ENCODE measurements at places on chromosomes 7 and 10.
A peak's percentile ranks its signal among the peaks of the same experiment; 100 is the strongest.

- DNase-seq = no peak
Measured at GRCh38 chr7:73823873-73824592, 6.8 kb upstream of the CLDN4 start.

DNA sequence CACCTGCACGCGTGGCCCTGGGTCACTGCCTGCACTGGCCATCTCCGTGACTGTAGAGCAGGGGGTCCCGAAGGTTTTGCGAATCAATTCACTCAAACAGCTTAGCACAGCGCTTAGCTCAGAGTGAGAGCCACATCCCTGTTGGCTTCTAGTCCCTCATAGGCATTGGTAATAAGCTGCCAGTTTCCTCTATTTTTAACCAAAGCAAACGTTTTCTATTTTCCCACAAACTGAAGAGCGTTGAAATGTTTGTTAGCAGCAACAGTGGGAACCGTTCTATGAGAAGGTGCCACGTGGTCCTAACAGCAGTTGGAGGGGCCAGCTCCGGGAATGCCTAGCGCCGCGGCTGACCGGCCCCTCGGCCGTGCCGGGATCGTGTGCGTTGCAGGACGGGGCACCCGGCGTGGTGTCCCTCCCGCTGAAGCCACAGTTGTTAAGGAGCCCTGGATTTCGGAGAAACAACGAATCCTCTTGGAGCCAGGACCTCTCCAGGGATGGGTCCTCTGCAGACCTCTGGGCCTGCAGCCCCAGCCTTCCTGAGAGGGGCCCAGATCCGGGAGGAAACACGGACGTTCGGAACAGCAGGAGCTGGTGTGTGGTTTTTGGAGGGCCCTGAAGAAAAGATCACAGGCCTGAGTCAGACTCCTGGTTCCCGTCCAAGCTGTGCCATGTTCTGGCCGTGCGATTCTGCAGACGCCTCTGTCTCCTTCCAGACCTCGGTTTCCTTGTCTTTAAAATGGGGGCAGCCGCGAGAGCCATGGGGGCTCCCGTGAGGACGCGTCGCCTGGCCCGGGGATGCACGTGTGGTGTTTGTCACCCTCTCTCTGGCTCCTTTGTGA, 40.3 kb downstream of the FAM20C start:
- no peak for DNase-seq

DNA sequence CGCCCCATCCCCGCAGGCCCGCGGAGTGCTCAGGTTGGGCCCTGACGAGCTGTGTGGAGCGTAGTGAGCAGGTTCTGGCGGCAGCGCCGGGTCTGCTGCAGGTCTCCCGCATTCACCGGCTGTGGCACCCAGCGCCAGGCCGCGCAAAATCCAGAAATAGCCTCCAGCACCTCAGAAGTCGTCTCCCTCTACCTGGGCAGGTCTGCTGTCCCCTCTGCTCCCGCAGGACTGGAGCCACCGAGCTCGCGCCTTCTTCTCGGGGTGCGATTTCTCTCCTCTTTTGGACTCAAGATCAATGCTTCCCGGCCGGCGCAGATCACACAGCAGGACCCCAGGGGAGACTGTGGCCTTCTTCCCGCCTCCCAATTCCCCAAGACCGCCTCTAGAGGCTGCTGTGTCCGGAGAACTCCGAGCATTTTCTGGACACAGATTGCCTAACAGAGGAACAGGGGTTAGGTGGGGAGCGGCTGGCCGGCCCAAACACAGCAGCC, 8.4 kb downstream of the TLX1 start:
- DNase-seq = peak; percentile 86

DNA sequence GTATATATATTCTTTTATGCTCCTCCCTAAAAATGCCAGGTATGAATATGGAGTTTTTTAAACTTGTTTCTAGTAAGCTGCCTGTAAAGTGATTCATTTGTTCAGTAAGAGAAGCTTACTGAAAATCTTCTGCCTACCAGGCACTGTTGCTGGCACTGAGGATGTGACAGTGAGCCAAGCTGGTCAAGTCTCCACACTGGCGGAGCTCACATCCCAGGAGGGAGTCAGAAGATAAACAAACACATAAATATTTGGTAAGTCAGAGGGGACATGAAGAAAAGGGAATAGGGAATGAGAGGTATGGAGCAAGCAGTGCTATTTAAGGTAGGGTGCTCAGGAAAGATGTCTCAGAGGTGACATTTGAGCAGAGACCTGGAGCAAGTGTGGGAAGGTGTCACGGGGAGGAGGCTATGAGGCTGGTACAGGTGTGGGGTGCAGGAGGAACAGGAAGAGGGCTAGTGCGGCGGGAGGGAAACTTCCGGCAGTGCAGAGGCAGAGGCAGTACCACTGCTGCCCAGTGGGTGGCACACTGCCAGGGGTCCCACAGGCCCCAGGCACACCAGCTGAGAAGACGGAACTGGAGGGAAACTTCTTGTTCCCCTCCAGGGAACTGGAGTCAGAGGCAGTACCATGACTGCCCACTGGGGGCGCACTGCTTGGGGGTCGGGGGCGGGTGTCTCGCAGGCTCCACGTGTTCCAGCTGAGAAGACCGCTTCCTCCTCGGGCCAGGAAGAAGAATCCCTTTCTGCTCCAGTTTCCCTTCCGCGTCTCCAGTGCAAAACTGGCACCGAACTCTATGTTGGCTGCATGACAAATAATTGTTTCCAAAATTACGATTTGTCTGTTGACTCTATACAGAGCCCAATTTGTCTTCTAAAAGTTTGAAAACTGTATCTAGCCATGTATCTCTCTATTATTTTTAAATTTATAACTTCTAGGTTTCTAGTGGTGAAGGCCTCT, 161.0 kb downstream of the TEX36 start:
- DNase-seq = peak; percentile 88

DNA sequence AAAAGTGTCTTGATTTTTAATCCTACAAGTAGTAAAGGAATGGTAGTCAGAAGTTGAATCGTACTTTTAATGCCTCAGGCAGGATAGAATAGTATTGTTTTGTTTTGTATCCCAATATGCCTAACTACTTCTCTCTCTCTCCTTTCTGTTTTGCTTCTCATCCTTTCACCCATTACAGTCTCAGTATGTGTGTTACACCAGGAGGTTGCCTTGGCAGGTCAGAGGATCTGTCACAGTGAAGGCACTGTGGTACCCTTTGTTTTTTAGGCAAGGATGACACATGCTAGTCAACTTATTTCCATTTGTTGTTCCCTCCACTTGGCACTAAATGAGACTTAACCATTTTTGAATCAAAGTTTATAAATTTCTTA, 94.4 kb downstream of the MAPK8 start:
- no peak for DNase-seq

GRCh38 chr10:94137747-94138146, 144.0 kb downstream of the PLCE1 start:
- DNase-seq = no peak

DNA sequence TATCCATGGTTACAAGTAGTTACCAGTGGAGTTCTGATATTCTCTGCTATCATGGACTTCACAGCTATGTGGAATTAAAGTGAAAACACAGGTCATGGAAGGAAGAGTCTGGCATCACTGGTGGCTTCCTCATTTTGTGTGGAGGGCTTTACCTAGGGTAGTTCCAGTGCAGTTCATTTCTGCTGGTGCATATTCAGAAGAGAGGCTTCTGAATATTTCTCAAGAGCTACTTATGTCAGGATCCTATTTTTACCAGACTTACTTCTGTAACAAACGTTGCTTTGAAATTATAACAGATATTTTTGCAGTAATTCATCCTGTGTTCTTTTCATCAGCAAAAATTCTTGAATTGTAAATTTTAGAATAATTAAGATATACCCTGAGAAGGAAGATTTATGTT, 236.5 kb upstream of the NPSR1 start:
- DNase-seq = no peak

DNA sequence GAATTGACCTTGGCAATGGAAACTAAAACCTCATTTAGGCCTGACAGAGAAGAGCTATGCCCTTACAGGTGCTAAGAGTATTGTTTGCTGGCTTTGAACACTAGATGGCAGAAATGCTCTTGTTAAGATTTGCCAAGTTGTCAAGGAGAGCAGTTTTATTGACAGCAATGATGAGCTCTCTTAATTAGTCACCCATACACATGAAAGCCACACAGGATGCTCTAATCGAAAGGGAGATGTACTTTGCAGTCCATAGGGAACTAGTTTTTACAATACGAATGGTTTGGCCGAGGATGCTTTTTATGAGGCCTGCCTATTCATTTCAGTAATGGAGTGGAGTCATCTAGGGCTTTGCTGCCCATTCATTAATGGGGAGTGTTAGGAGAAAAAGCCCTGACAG, 45.4 kb upstream of the MBL2 start:
- DNase-seq = peak; percentile 90

DNA sequence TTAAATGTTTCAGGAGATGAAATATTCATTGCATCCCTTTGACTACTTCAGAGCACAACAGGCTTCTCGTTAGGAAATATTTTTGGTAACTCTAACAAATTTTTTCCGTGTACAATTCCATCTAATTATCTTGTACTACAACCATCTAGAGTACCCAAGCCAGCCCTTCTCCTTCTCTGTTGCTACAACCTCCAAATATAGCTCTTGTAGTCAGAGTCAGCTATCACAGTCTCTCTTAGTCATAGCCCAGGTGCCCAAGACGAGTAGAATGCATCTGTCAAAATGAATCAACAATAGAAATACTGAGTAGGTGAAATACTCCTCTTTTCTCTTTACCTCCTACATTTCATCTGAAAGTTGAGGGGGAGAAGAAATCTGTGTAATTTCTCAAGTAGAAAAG, 74.0 kb downstream of the INHBA start:
- DNase-seq = peak; percentile 22

DNA sequence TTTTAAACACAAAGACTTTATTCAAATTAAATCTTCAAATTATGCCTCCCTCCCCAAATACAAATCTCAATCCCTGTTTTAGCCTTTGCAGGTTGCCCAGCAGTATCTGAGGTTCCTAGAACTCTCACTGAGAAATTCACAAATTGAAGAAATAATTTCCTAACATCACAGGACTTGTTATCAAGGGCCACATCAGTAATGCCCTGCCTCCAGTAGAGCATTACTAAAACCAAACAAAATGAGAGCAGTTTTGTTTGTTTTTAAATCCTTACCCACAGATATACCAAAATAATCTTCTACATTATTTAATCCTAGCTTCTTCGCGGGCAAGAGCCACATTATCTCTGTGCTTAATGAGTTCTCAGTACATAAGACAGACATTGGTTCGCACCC, 152.2 kb downstream of the SGMS1 start:
- DNase-seq = no peak

- peak; percentile 62 for DNase-seq
Measured at GRCh38 chr7:122902751-122903495, 16.7 kb upstream of the CADPS2 start.

DNA sequence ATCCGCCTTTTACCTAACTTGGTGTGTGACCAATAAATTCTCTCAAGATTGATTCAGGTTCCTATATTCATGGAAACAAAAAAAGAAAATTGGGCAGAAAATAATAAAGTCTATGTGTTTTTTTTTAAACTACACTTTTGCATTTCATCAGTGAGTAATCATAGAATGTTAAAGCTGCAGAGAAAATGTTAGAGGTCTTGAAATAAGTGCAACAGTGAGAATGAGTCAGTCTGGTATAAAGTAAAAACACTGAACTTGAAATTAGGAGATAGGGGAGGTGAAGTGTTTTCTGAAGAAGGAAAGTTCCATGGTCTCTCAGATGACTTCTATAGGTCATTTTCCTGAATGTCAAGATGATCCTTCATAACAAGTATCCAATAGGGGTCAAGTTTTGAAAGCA, 202.6 kb upstream of the NRP1 start:
- no peak for DNase-seq

GRCh38 chr10:67977251-67977650, 92.8 kb downstream of the SIRT1 start:
- no peak for DNase-seq

DNA sequence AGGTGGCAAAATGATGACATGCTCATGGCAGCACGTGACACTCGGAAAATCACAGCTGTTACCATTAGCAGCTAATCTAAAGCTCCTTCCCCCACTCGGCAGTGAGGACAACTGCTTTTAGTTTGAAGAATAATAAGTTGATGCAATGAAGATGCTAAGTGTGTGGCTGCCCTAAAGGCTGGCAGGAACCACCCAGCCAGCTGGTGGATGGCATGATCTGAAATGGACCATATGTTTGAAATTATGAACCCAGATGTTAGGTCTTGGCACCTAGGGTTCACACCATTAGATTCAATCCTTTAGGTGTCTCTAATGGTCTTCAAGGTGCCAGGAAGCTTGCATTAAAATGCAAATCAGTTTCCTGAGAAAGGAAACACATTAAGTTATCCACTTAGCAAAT, 230.1 kb downstream of the WDR11 start:
- DNase-seq = no peak

GRCh38 chr10:103490986-103491314, 2.6 kb upstream of the NEURL1 start:
- DNase-seq = no peak

GRCh38 chr7:75995996-75996395, 1.6 kb upstream of the TMEM120A start:
- no peak for DNase-seq

- peak; percentile 62 for DNase-seq
Measured at GRCh38 chr10:44234483-44234875, 150.4 kb downstream of the CXCL12 start.

DNA sequence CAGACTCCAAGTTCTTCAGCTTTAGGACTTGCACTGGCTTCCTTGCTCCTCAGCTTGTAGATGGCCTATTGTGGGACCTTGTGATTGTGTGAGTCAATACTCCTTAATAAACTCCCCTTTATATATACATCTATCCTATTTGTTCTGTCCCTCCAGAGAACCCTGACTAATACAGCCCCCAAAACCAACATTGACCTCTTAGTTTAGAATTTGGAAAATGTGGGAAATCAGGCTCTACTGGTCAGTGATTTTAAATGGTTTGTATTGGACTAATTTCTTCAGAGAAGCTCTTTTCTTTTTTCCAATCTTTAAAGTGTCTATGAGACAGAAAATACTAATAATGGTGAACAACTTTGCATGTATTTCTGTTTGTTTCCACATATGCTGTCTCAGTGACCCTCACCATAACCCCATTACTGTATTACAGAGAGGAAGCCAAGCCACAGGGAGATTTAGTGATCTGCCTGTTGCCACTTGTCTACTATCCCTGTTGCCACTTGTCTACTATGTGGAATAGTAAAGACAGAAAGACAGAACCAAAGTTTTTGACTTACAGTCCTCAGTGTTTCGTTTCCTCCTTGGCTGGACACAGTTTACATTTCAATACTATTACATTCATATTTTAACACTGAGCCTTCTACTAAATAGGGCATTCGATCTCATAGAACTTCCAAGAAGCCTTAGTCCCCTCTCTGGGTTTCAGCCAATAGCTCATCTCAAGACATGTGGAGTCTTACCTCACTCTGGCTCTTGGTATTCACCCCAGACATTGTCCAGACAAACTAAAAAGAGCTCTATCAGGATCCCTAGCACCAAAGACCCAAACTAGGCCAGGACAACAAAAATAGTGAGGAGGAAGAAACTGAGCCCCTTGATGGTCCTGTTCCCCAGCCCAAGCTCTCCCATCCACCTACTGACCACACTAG, 121.0 kb downstream of the AKR1D1 start:
- no peak for DNase-seq

GRCh38 chr7:25132430-25132829, 7.4 kb upstream of the CYCS start:
- no peak for DNase-seq

DNA sequence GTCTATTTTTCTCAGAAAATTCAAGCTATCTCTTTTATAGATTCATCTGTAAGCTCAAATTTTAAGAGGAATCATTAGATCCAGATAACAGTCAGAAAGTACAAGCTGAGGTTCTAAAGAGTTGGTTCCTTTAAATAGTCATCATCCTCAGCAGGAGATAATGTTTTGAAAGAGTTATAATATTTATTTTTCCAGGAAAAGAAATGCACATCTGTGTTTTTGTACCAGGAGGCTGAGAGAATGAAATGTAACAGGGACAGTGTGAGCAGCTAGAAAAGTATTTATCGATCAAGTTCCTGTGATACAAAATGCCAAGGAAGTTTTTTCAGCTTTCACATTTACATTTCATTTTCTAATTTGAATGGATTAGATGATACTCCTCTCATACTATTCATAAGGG, 120.2 kb upstream of the LRRTM3 start:
- no peak for DNase-seq
